ENCODE measurements at places on chromosomes 7 and 10. TPM values are rescaled to one million over a fixed set of nuclear protein-coding genes. Genes with fewer than 3 reads are reported as not detected.

GRCh38 chr7:155948423-155948822 is 136.2 kb upstream of the SHH start:
- no peak for DNase-seq

DNA sequence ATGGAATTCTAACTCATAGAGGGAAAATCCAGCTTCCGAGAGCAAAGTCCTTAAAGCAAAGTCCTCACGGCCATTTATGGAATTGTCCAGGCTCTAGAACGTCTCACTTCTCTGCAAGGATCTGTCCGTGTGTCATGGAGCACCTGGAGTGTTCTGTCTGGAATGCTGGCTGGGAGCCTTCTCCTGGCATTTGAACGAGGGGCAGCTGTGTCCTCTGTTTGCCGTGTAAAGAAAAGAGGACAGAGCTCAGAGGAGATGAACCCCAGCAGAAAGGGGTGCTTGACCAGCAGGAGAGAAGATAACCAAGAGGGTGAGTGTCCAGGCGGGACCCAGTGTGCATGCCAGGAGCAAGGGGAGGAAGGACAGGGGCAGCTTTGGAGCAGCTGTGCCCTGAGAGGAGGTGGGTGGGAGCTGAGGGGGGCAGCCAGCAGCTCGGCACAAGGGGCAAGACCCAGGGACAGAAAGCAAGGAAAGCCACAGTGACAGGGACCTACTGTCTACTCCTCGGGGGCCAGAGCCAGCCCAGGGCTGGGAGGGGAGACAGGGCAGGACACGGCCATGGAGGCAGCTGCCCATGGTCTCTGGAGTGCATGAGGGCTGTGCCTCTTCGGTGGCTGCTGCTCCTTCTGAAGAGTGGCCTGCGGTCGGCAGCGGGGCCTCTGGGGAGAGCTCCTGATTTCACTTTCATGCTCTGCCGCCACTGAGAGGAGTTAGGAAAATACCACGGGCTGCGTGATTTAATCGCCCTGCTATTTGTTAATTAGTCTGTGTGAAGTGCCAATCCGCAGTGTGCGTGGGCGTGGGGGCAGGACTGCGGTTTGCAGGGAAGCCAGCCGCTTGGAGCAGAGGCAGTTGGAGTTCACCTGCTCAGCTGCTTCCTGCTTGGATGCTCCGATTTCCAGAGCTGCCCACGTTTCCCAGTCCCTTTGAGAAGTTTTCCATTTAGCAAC is 149.3 kb upstream of the SHH start:
- DNase-seq = peak; percentile 28

- no peak for DNase-seq
These were observed 7.1 kb downstream of the NUDT1 start for GRCh38 chr7:2248984-2249694.

Gene MRC1
- 0.14 TPM for total RNA-seq

DNA sequence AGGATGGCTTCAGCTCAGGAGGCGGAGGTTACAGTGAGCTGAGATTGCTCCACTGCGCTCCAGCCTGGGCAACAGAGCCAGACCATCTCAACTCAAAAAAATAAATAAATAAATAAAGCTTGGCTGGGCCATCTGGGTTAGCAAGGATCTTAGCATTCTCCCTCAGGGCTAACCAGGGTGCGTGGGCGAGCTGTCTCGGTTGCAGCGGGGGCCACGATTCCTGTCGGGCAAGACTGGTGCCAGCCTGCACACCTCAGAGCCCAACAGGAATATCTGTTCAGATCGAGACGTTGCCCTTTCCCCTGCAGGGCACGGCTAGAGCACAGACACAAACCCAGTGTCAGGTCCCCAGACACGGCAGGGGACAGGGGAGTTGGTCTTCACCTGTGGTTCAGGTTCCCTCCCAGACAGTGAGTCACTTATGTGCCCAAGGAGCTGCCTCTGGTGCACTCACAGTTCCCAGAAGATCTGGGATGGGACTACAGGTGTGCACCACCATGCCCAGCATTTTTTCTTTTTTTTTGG is 75.5 kb upstream of the GTF2I start:
- no peak for DNase-seq

- DNase-seq = no peak
These were observed 45.6 kb upstream of the FGL2 start for GRCh38 chr7:77245015-77245755.

Gene PPA1
- total RNA-seq = 290 TPM

- no peak for DNase-seq
These were observed 48.1 kb downstream of the CTTNBP2 start for GRCh38 chr7:117825132-117825531.

DNA sequence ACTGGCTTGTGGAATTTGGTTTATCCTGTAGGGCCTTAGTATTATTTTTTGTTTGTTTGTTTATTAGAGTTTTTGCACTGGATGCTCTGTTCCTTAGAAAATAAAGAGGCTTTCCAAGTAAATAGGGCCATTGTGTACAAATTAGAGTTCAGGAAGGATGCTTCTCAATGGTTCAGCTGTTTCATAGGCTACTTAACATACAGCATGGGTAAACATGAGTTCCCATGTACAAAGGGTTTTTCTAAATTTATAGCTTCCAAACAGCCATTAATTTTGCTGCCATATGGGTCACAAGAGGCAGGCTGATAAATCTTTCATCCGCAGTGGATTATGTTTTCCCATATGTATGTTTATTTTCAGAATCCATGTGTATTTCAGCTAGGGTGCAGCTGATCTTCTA is 121.6 kb upstream of the WDR11 start:
- no peak for DNase-seq

- no peak for DNase-seq
These were observed 199.5 kb downstream of the INHBA start for GRCh38 chr7:41503438-41503837.

GRCh38 chr7:105068886-105069285 is 54.9 kb downstream of the KMT2E start:
- no peak for DNase-seq

DNA sequence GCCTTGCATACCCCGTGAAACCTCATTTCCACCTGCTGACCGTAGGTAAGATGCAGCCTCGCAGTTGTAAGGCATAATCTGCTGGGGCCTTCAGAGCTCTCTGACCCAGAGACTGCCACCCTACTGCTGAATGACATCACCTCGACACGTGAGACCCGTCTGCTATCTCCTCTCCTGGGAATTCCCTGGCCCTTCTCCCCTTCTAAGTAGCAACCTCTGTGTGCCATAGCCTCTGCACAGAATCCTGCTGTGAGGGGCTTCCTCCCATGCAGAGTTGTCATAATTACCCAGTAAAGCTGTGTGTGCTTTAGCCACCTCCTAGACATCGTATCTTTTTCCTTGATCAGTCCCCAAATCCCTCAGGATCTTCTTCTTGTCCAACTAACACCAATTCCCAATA is 106.7 kb downstream of the CACNB2 start:
- no peak for DNase-seq

GRCh38 chr10:112957640-112958092 is 7.6 kb downstream of the TCF7L2 start:
- DNase-seq = no peak

- DNase-seq = no peak
These were observed 56.4 kb downstream of the ESYT2 start for GRCh38 chr7:158772916-158773315.

- peak; percentile 41 for DNase-seq
These were observed 103.6 kb downstream of the LYZL1 start for GRCh38 chr10:29392376-29393021.

GRCh38 chr10:91944880-91945630 is 21.5 kb downstream of the BTAF1 start:
- DNase-seq = peak; percentile 45

Gene AKR1B15
- total RNA-seq = not detected

DNA sequence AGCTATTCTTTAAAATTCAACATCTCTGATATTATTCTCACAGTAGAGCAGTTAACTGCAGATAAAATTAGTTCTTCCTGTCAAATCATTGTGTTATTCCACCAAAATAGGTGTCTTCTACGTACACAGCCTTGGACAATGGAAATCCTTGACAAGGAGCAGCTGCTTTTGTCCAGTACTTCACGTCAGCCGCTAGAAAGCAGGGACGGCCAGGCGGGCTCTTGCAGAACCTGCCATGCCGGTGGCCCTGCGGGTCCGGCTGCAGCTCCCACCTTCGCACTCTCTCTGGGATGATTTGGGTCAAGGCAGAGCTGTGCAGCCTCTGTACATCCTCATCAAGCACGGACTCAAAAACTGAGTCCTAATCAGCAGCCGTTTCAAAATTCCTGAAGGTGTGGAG is 2.2 kb upstream of the FOXI2 start:
- DNase-seq = no peak

Data from activated T-cell treated with anti-CD3 and anti-CD28 coated beads, Interleukin-2, amount 50 U/mL, for 72 hours (primary cell).